ENCODE measurements at places on chromosomes 11 and 22. TPM values are rescaled to one million over a fixed set of nuclear protein-coding genes. Genes with fewer than 3 reads are reported as not detected.

KRTAP5-2 gene
- not detected for total RNA-seq

- DNase-seq: peak; percentile 69
- H3K27ac ChIP-seq: no peak overlapping the region
- H3K4me1 ChIP-seq: peaks cover 3% of the 10 kb centered on the region
- H3K4me3 ChIP-seq: no peak overlapping the region
Observed at GRCh38 chr22:49767355-49768062, 60.2 kb downstream of the BRD1 start.

NXPE2 gene
- not detected for total RNA-seq

DNA sequence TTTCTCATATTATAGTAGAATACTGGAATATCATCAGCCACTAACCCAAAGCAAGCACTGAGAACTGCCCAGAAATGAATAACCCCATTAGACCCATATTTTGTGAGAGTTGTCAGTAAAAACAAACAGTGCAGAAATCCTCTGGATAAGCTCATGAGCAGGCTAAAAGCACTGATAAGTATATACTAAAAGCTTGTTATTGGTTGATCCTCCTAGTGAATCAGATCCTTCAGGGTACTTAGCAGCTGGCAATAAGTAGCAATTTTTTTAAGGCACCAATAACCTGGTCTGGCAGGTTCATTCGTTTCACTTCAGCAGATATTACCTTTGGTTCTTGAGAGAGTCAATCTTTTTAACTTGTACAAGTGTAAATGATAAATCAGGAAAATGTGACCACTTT is 1.2 kb downstream of the NOX4 start:
- peak; percentile 76 for DNase-seq
- H3K4me1 ChIP-seq: no peaks in the 10 kb centered on the region
- H3K27me3 ChIP-seq: no peaks in the 10 kb centered on the region
- no peak overlapping the region for H3K4me3 ChIP-seq
- H3K27ac ChIP-seq: no peak overlapping the region

DNA sequence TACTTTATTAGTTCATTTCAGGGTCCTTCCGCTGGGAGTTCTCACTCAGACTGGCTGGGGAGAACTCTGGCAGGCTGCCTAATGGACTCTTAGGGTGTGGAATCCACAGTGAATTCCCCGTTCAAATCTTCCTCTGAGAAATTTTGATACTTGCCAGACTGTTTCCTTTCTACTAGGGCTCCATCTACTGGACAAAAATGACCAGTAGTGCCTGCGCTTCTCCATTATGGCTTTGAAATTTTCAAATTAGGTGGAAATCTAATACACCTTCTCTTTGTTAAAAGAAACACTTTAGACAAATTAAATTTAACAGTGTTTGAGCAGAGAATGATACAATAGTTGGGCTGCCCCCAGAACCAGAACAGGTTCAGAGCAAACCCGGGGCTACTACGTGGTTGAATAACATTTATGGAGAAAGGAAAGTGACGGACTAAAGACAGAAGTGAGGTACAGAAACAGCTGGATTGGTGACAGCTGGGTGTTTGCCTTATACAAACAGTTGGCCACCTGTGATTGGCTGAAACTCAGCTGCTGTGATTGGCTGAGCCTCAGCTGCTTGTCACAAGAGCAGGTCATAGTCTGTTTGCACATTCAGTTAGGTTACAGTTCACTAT is 52.9 kb upstream of the FDX1 start:
- peak overlapping the region; percentile 8 for H3K4me3 ChIP-seq
- no peaks in the 10 kb centered on the region for H3K36me3 ChIP-seq
- H3K27ac ChIP-seq: no peak overlapping the region
- peak; percentile 86 for DNase-seq
- no peaks in the 10 kb centered on the region for H3K27me3 ChIP-seq

DNA sequence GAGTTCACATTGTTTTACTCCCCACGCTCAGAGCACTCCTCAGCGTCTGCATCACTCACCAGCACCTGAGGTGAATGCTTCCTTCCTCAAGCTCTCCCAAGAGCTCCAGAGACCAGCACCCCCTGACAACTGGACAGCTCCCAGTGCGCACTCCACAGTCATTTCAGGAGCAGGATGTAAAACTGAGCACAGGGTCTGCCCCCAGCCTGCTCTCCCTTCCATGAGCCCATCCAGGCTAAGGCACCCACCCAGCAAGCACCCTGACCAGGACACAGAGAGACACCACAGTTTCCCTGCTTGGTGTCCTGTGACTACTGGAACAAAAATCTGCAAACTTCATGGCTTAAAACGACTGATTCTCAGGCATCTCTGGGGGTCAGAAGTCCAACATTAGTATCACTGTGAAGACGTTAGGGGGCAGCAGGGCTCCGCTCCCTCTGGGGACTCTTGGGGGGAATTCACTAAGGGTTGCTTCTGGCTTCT is 3.3 kb downstream of the SCGB1D2 start:
- H3K4me3 ChIP-seq: no peak overlapping the region
- DNase-seq: peak; percentile 22
- H3K4me1 ChIP-seq: no peaks in the 10 kb centered on the region
- no peaks in the 10 kb centered on the region for H3K27me3 ChIP-seq

Measured in fibroblast of lung (primary cell).